ENCODE measurements at places on chromosomes 16 and 17. TPM values are rescaled to one million over a fixed set of nuclear protein-coding genes. Genes with fewer than 3 reads are reported as not detected.

The FGF11 gene
- total RNA-seq, result 15.4 TPM

The ITGB3 gene
- total RNA-seq, result 0.59 TPM

The PARD6A gene
- total RNA-seq, result 11.1 TPM

The USP31 gene
- 7.7 TPM for total RNA-seq

The DHRS7C gene
- not detected for total RNA-seq

The FOXC2 gene
- not detected for total RNA-seq

The SLFN14 gene
- 0.10 TPM for total RNA-seq

The SGSH gene
- 29.8 TPM for total RNA-seq

The ZNF771 gene
- total RNA-seq, result 4.9 TPM

The SLC22A31 gene
- 4.1 TPM for total RNA-seq

The RHBDL1 gene
- 0.98 TPM for total RNA-seq

The KRT16 gene
- total RNA-seq, result not detected

The CSH2 gene
- total RNA-seq, result not detected

The SLC38A8 gene
- not detected for total RNA-seq

The TCAP gene
- 1.7 TPM for total RNA-seq

The CCDC182 gene
- total RNA-seq, result not detected

The TBC1D26 gene
- 0.25 TPM for total RNA-seq

The PLK1 gene
- total RNA-seq, result 73.4 TPM

The CDRT15 gene
- total RNA-seq, result not detected

The C17orf50 gene
- total RNA-seq, result not detected

The GPRC5B gene
- 0.22 TPM for total RNA-seq

Data from T-helper 1 cell treated with Interleukin-12 subunit alpha and Interleukin-12 subunit beta and Interleukin-4 antibody, amounts not matched to agents 30 ng/mL and 1 ng/mL, for 36 hours (primary cell).